NCI-H446 treated with DMSO at 0.1 percent for 48 hours (cell line): ENCODE measurements at places on chromosomes 2 and 18.

GRCh38 chr2:228600265-228600664 lies 418.8 kb upstream of the SPHKAP start:
- no peak for DNase-seq

DNA sequence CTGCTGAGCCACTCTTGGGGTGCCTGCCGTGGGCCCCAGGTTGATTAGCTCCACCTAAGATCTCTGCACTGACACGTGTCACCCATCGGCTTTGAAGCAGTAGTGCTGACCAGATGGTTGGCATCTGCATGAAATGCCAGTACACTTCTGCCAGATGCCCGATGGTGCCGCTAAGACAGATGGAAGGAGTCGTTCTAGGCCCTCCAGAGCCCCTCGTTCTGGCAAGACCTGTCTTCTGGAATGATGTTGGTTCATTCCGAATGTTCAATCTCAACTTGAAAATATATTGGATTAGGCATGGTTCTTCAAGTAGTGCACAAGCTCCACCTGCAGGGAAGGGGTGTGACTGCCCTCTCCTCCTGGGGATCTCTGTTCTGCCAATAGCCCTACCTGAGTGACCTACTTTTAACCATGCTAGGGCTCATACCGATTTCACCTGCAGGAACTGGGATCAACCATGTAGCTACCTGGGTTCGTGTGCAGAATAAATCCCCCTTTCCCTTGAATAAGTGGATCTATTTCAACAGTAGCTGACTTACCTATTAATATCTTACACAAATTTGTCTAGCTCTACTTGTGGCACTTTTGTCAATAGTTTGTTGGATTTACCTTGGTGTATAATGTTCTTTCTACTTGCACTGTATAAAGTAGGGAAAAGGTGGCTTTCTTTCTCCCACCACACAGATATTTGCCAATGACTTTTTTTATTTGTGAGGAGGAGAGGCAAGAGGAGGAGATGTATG lies 342.6 kb downstream of the CTNNA2 start:
- no peak for DNase-seq

GRCh38 chr2:58923869-58924268 lies 682.7 kb upstream of the FANCL start:
- peak; percentile 19 for DNase-seq

- no peak for DNase-seq
Observed at GRCh38 chr2:25582077-25582830, 91.1 kb downstream of the DTNB start.

DNA sequence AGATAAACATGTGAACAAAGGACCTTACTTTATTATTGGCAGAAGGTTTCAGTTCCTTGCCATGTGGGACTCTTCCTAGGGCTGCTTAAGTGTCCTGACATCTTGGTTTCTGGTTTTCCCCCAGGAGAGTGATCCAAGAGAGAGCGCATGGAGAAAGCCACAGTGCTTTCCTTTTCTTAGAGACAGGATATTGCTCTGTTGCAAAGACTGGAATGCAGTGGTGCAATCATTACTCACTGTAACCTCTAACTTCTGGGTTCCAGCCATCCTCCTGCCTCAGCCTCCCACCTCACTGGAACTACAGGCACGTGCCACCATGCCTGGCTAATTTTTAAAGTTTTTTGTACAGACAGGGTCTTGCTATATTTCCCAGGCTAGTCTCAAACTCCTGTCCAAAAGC lies 38.1 kb upstream of the TCF7L1 start:
- DNase-seq, result no peak
